Thyroid gland (tissue), 4 donors: ENCODE measurements at places on chromosomes 5 and 9. TPM values are rescaled to one million over a fixed set of nuclear protein-coding genes. Genes with fewer than 3 reads are reported as not detected.

GRCh38 chr9:26043431-26043830 is 365.2 kb upstream of the TUSC1 start:
- no peak for DNase-seq
- no peaks in the 10 kb centered on the region for H3K36me3 ChIP-seq
- no peak overlapping the region for H3K27ac ChIP-seq
- H3K27me3 ChIP-seq = no peaks in the 10 kb centered on the region
- H3K4me1 ChIP-seq = no peaks in the 10 kb centered on the region
- no peak overlapping the region for H3K4me3 ChIP-seq

MAP1B gene
- 94.9 TPM for total RNA-seq

DNA sequence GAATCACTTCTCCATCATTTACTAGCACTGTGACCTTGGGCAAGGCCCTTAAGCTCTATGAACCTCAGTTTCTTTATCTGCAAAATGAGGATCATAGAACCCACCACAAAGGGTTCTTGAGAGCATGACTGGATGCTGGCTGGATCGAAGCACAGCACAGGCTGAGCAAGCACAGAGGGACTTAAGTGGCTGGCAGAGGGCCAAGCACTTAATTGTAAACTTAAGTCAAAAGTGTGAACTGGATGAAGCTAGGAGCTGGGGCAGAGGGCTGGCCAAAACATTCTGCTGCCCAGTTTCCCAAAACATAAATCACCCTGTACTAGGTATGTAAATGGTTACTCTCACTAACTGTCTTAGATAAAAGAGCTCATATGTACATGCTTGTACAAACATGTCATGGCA is 112.3 kb upstream of the WWC1 start:
- H3K36me3 ChIP-seq = no peaks in the 10 kb centered on the region
- H3K4me1 ChIP-seq = peaks cover 13% of the 10 kb centered on the region
- H3K4me3 ChIP-seq = no peak overlapping the region
- H3K27ac ChIP-seq = no peak overlapping the region
- no peaks in the 10 kb centered on the region for H3K27me3 ChIP-seq

DNA sequence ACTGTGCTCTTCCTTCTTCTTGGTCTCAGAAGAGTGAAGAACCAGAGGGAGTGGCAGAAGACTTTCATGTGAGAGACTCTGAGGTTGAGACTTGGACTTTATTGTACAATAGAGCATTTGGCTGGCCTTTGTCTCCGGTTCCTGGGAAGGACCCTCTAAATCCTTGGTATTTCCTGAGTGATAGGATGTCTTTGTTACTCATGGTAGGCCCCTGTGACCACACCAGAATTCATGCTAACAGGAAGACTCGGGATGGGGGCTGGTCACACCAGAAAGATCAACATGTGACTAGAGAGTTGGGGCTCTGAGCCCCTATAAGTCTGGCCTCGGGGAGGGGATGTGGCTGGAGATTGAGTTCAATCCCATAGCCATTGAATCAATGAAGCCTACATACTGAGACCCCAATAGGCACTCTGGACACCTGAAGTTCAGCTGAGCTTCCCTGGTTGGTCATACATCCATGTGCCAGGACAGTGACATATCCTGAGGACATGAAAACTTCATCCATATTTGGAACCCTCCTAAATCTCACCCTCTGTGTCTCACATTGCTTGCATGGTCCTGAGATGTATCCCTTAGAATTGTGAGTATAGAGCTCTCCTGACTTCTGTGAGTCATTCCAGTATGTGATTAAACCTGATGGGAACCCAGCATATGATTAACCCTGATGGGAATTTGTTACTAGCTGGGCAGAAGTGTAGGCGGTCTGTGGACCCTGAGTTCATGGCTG is 201.7 kb downstream of the GADD45G start:
- H3K4me3 ChIP-seq = no peak overlapping the region
- H3K27me3 ChIP-seq = no peaks in the 10 kb centered on the region
- H3K36me3 ChIP-seq = no peaks in the 10 kb centered on the region
- peaks cover 11% of the 10 kb centered on the region for H3K4me1 ChIP-seq
- no peak for DNase-seq

- H3K27me3 ChIP-seq = no peaks in the 10 kb centered on the region
- H3K4me3 ChIP-seq = no peak overlapping the region
- no peak overlapping the region for H3K27ac ChIP-seq
- DNase-seq = no peak
These were observed 6.9 kb upstream of the GRPEL2 start for GRCh38 chr5:149338364-149338763.

GRCh38 chr5:428219-428618 is 14.8 kb upstream of the EXOC3 start:
- no peak for DNase-seq
- no peak overlapping the region for H3K4me3 ChIP-seq
- H3K27me3 ChIP-seq = no peaks in the 10 kb centered on the region
- H3K4me1 ChIP-seq = no peaks in the 10 kb centered on the region
- no peaks in the 10 kb centered on the region for H3K36me3 ChIP-seq

- no peaks in the 10 kb centered on the region for H3K36me3 ChIP-seq
- no peak overlapping the region for H3K4me3 ChIP-seq
- no peak overlapping the region for H3K27ac ChIP-seq
- H3K4me1 ChIP-seq = no peaks in the 10 kb centered on the region
- DNase-seq = no peak
These were observed 190.7 kb downstream of the CCDC171 start for GRCh38 chr9:15743512-15743911.

DNA sequence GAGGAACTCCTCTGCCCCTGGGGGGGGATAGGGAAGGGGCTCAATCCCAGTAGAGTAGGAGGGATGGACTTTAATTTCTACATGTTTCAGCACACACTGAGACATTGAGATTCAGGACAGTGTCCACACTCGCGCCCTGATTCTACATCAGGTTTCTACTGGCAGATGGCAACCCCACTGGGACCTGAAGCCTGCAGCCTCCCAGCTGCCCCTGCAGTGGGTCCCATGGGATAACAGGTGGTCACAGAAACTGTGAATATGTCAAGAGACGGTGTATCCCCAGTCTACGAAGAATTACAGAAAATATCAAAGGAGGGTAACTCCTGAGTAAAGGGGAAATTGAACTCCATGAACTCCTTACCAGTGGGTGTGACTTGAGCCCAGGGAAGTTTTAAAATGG is 2.4 kb upstream of the TERT start:
- no peaks in the 10 kb centered on the region for H3K36me3 ChIP-seq
- no peak overlapping the region for H3K4me3 ChIP-seq
- H3K4me1 ChIP-seq = peaks cover 8% of the 10 kb centered on the region
- no peaks in the 10 kb centered on the region for H3K27me3 ChIP-seq
- H3K27ac ChIP-seq = no peak overlapping the region

CCNI2 gene
- not detected for total RNA-seq

GRCh38 chr5:31225118-31225517 is 31.6 kb downstream of the CDH6 start:
- no peak overlapping the region for H3K27ac ChIP-seq
- no peaks in the 10 kb centered on the region for H3K27me3 ChIP-seq
- no peaks in the 10 kb centered on the region for H3K36me3 ChIP-seq
- no peak for DNase-seq
- H3K4me1 ChIP-seq = no peaks in the 10 kb centered on the region
- H3K4me3 ChIP-seq = no peak overlapping the region

GRCh38 chr5:169149317-169149716 is 151.6 kb downstream of the SLIT3 start:
- H3K4me1 ChIP-seq = peaks cover 14% of the 10 kb centered on the region
- no peaks in the 10 kb centered on the region for H3K36me3 ChIP-seq
- no peaks in the 10 kb centered on the region for H3K27me3 ChIP-seq
- no peak overlapping the region for H3K27ac ChIP-seq
- no peak overlapping the region for H3K4me3 ChIP-seq

DNA sequence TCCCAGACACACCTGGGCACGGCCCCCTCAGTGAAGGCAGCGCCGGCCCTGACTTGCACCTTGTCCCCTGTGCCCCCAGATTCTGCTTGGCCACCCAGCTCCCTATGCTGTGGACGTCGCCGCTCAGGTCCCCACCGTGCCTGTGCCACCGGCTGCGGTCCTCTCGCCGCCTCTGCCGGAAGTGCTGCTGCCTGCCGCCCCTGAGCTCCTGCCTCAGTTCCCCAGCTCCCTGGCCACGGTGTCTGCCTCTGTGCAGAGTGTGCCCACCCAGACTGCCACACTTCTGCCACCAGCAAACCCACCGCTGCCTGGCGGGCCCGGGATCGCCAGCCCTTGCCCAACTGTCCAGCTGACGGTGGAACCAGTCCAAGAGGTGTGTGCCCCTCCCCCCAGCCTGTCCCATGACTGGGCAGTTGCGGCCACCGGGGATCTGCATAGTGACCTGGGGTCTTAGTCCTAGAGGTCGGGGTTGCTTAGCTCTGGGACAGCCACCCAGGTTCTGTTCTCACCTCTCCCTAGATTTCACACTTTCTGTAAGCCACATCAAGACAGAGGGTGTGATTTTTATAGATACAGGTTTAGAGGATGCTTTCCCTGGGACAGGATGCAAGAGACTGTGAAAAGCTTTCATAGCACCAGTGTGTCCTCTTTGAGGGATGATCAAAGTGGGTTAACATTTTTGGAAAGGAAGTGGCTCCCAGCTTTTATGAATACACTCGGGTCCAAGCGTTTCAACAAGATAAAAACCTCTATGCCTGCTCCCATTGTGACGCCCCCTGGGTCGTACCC is 78.0 kb downstream of the WNK2 start:
- H3K4me3 ChIP-seq = no peak overlapping the region
- peak overlapping the region; percentile 81 for H3K27ac ChIP-seq
- H3K27me3 ChIP-seq = no peaks in the 10 kb centered on the region
- H3K36me3 ChIP-seq = no peaks in the 10 kb centered on the region

DNA sequence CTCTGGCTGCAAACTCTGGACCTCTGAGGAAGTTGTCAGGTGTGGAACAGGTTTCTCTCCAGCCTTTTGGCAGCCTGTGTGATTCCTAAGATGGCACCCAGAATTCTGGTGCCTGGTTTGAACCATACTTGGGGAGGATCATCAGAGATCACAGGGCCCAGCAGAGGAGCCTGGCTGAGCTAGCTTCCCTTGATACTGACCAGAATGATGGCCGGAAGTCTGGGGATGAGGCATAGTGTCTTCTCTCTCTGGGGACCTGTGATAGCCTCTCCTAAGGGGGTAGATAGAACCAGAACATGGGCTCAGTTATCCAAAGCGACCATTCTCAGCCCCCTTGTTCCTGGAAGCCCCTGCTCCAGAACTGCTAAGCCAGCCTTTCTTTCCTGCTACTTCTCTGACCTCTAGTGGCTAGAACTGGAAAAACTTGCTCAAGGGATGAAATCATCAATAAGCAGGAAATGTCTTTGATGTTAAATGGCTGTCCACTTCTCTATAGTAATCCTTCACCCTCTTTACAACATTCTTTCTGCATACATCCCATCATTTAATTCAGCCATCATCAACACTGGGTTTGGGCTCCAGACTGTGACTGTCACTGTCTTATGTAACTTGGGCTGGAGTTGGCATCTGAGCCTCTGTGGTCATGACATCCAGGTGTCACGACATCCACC is 55.1 kb downstream of the C9orf152 start:
- peaks cover 48% of the 10 kb centered on the region for H3K4me1 ChIP-seq
- peak overlapping the region; percentile 76 for H3K27ac ChIP-seq
- no peak overlapping the region for H3K4me3 ChIP-seq
- no peaks in the 10 kb centered on the region for H3K27me3 ChIP-seq

- no peak for DNase-seq
- no peaks in the 10 kb centered on the region for H3K36me3 ChIP-seq
- no peak overlapping the region for H3K4me3 ChIP-seq
- no peak overlapping the region for H3K27ac ChIP-seq
- no peaks in the 10 kb centered on the region for H3K27me3 ChIP-seq
These were observed 1952.6 kb upstream of the WWC1 start for GRCh38 chr5:166338801-166339200.

TOR2A gene
- total RNA-seq = 23.1 TPM

SPRY4 gene
- total RNA-seq = 22.8 TPM

SLCO6A1 gene
- total RNA-seq = not detected

DNA sequence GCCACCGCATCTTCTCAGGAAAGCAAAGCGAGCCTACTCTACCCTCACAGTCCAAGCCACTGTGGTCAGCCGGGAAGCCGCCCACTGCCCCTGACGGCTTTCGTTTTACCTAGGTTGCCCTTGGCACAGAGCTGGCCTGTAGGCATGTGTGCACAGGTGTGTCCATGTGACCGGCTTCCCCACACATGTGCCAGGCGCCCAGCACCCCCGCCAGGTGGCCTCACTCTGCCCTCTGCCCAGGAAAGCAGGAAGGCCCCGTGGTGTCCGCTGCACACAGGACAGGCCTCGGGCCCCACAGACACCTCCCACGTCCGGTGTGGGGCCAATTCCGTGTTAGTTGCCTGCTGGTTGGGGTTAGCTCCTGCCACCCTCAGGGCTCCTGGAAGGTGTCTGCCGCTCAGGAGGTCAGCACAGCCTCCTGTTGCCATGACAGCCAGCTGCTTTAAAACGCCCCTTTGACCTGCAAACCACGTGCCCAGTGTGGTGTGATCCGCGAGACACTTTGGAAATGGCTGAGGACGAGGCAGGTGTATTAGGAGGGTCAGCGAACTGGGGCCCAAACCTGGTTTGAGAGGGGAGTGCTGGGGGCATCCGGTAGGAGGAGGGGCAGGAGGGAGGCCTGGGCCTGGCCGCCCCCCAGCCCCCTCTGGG is 28.7 kb downstream of the TPPP start:
- no peak overlapping the region for H3K4me3 ChIP-seq
- DNase-seq = peak; percentile 36
- no peaks in the 10 kb centered on the region for H3K36me3 ChIP-seq
